ENCODE measurements at places on chromosomes 7 and 10.

DNA sequence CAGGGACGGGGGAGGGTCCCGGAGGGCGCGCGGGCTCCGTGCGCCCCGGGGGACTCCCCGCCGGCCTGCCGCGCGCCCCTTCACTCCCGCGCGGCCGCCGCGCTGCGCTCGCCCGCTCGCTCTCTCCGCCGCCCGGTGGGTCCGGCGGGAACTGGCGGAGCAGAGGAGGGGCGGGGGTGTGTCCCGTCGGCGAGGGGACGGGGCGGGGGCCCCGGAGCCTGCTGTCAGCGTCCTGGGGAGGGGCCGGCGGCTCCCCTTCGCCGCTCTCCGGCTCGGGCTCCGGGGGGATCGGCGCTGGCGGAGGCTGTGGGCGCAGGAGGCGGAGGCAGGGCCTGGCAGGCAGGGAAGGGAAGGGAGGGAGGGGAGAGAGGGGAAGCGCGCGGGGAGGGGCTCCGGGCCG, at the start of gene SH3PXD2A:
SH3PXD2A (minus strand) TSS at position 153 of the 400 bp plus-strand sequence. CDS start 310 bp downstream, outside the sequence.
- no peak for DNase-seq

GRCh38 chr7:132446260-132446659, 130.0 kb downstream of the PLXNA4 start:
- no peak for DNase-seq

- DNase-seq: no peak
Observed at GRCh38 chr7:68576366-68576765, 1021.9 kb upstream of the AUTS2 start.

DNA sequence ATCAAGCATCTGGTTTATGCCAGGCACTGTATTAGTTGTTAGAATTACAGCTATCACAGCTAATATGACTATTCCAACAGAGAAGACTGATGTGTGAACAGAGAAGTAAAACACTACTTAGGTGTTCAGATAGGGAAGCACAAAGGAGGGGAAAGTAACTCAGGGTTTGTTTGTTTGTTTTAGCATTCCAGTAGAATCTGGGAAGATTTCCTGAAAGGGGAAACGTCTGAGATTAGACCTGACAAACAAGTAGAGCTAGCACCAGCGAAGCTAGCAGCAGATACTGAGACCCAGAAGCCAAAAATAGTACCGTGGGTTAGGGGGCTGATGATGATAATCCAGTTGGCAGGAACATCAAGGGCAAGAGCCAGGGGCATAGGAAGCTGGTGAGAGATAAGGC, 28.8 kb upstream of the KLHL7 start:
- no peak for DNase-seq

- DNase-seq: no peak
Observed at GRCh38 chr7:2195400-2196246, 37.1 kb downstream of the MAD1L1 start.

- DNase-seq: no peak
Observed at GRCh38 chr7:46812101-46812675, 769.7 kb downstream of the TNS3 start.

DNA sequence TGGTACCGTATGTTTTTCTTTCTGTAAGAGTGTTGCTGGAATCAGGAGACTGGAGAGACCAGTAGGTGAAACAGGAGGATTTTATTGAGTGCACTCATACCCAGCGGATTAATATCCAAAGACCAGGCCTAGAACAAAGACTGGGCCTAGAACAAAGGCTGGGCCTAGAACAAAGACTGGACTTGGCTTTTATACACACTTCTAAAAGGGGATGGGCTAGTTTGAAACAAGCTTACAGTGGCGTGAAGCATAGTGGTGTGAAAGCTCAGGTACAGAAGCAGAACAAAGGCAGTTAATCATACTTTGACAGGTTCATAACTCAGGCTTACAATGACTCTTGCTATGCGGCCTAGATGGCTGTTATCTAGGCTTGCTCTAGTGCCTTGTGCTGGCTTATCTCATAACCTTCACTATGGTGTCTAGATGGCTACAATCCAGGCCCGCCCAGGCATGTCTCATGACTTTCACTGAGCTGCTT, 67.7 kb downstream of the TRIM24 start:
- DNase-seq: no peak

GRCh38 chr10:93991596-93992284, 2.0 kb upstream of the PLCE1 start:
- no peak for DNase-seq

- DNase-seq: no peak
Observed at GRCh38 chr10:128050121-128050516, 76.1 kb downstream of the MKI67 start.

DNA sequence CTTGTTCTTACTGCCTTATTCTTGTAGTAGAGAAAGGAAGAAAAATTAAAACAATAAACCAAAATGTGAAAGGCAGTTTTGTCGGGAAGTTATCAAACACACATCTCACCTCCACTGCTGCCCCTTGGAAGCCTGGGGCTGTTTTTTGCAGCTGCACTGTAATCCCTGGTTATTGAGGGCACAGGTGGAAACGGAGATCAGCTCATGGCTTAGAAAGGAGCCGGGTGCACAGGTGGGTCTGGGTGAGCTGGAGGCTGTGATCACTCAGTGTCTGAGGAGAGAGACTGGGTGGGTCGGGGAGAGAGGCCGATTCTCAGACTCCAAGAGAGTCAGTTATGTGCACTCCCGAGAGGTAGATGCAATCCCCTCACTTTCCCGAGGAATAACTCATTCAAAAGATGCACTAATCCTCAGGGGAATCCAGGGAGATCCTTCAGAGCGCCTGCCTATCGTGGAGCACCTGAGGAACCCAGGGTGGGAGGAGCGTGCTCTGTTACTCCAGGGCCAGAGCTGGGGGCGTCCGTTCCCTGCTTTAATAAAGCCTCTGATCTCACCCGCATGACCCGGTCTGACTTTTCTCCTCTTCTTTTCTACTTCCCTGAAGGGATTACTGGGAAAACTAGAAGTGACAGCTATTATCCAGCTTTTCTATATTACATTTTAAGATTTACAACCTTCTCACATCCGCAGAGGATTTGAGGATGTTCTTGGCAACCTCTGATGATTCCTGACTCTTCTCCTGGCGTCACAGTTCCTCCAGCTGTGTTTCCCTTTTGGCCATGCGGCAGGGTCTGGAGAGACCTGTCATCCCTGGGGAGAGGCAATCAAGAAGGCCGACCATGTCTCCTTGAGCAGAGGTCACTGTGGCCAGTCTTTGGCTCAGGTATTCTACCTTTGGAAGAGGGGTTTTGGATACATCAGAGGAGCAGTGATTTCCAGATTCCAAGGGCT, 82.1 kb downstream of the CAMK1D start:
- DNase-seq: no peak

DNA sequence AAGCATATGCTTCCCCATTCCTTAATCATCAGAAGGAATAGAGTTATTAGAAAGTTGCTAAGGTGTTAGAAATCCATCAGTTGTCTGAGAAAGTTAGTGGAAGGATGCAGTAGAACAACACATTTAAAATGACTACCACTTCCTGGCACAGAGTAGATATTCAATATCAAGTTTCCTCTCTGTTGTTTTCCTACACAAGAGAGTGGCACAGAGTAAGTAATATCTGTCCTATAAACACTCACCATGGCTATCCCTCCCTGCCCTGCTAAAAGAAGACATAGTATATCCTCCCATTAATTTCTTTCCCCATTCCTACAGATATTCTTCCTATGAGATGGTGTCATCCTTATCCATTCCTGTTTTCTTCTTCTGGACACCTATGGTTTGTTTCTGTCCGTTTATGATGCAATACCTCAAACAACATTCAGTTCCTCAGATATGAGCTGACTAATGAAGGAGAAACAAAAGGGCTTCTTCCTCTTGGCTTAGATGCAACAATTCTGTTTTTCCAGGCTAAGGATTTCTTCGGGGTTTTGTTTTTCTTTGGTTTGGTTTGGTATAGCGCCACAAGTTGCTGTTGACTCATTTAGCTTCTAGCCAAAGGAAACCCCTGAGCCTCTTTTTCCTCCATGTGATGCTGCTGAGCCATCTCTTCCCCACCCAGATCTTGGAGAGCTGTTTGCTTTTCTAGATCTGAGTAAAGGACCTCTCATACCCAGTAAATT, 32.9 kb upstream of the BPGM start:
- DNase-seq: no peak

GRCh38 chr7:42617071-42617765, 294.7 kb downstream of the C7orf25 start:
- DNase-seq: no peak

Data from stimulated activated CD4-positive, alpha-beta T cell treated with anti-CD3 and anti-CD28 coated beads, Interleukin-15, amount 100 ng/mL, for 1 hour (primary cell).